T follicular helper cell (primary cell): ENCODE measurements at places on chromosomes 4 and X.
A peak's percentile ranks its signal among the peaks of the same experiment; 100 is the strongest.

- no peak for DNase-seq
Measured at GRCh38 chrX:53997724-53998123, 46.5 kb downstream of the PHF8 start.

DNA sequence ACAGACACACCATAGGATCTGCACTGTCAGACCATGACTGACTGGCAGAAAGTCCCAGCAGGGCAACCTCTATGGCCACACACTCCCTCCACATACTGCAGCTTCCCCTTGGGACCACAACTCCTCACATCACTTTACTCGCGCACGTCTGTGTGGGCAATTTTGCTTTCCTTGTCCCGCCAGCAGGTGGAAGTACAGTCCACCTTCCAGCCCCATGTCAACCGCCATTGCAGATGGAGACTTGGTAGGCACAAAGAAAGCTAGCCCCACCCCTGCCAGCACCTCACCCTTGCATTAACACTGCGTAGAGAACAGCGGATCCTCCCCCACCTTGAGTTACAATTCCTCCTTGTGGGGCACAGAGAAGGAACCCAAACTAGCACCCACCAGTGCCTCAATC is 74.4 kb upstream of the NAP1L2 start:
- DNase-seq: no peak

GRCh38 chr4:4864443-4864939 is 5.0 kb downstream of the MSX1 start:
- DNase-seq: no peak

DNA sequence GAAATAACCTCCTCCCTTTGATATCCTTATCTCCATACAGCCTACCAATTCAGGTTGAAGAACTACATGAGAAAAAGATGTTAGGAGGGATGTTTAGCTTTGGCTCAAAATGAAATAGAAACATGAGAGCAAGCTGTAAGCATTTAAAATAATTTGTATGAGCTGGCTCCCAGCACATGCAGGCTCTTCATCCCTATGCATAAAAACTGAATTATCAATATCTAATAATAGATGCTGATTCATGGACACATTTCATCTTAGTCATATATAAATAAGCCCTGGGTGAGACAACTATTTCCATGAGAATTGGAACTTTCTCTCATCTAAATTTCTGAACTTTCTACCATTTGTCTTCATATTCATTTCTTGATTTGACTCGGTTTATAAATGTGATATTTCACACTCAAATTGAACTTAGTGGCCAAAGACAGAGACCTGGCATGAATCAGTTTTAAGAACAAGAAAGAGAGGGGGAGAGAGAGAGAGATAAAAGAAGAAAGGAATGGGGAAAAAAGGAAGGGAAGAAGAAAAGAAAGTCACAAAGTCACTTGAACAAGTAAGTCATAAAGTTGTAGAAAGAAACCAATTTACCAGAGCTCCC is 48.9 kb upstream of the GPR174 start:
- no peak for DNase-seq

GRCh38 chrX:57822818-57823217 is 87.4 kb downstream of the ZXDA start:
- no peak for DNase-seq

GRCh38 chrX:3443184-3443583 is 96.7 kb upstream of the MXRA5 start:
- no peak for DNase-seq

DNA sequence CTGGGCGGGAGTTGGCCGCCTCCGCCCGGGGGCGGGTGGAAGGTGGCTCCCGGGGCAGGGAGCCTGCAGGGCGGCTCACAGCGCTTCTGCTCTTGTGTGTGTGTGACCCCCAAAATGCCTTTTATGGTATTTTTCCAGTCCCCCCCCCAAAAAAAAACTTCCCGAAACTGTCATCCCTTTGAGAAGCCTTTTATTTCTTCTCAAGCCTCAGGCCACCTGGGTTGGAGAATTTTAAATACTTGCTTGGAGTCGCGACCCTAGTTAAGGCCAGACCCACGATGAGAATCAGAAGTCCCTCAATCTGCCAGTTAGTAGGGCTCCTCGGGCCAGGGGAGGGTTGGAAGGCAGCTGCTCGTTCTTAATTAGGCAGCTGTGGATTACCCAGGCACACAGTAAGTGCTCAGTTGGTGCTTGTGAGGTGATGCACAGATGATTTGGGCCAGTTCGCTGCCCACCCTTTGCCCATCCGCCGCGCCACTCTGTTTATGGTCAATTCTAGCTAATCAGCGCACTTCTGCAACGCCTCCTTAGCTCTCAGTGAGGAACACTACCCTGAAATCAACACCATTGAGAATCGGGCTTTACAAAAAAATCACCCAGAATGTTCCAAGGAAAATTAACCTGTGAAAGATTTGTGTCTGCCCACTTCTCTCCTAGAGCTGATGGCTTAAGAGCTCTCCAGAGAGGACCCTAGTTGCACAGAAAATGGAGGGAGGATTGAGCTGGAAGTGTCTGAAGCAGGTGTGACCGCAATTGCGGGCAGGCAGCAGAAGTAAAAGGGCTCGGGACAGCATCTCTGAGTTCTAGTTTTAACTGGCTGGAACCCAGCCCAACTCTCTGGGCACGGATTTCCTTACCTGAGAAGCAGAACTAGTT is 648 bp upstream of the SCD5 start:
- DNase-seq: no peak

DNA sequence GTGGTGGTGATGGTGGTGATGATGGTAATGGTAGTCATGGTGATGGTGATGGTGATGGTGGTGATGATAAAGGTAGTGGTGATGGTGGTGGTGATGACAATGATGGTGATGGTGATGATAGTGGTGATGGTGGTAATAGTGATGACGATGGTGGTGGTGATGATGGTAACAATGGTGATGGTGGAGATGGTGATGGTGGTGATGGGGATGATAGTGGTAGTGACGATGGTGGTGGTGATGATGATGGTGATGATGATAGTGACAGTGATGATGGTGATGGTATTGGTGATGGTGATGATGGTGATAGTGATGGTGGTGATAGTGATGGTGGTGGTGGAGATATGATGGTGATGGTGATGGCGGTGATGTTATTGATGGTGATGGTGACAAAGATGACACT is 108.4 kb upstream of the NKX1-1 start:
- DNase-seq: no peak

- DNase-seq: no peak
Measured at GRCh38 chrX:2969021-2969420, 37.3 kb upstream of the ARSH start.

DNA sequence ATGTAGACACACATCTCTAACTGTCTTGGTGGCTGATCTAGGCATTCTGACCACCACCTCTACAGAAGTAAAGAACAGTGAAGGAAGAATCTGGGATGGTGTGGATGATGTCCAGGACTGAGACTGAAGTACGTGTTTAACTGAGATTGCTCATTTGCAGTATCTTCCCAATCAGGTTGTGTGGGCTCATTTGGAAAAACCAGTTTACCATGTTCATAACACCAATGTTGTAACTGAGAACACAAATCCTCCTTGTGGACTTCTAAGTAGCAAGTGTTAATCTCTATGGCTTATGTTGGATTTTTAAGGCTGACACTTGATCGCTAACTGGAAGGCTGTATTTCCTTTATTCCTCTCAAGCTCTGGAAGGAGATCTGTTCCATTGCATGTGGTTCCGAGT is 144.7 kb downstream of the ZNF518B start:
- no peak for DNase-seq

DNA sequence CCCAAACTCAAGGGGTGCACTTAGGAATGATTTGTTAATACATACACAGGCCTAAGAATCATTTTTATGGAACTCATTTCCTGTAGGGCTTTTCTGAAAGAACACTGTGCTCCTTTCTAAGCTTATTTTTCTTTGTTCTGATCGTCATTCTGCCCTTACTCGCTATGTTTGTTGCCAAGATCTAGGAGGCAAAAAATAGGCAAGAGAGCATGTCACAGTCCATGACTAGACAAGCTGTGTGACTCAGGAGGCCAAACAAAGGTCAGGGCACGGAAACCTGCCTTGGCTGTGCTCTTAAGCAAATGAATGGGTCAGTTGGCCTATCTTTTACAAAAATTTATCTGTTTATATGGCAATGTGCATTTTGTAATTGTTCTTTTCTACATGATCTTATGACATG is 42.5 kb upstream of the C1GALT1C1 start:
- no peak for DNase-seq

GRCh38 chr4:75878246-75878756 is 24.0 kb downstream of the PPEF2 start:
- DNase-seq: no peak

DNA sequence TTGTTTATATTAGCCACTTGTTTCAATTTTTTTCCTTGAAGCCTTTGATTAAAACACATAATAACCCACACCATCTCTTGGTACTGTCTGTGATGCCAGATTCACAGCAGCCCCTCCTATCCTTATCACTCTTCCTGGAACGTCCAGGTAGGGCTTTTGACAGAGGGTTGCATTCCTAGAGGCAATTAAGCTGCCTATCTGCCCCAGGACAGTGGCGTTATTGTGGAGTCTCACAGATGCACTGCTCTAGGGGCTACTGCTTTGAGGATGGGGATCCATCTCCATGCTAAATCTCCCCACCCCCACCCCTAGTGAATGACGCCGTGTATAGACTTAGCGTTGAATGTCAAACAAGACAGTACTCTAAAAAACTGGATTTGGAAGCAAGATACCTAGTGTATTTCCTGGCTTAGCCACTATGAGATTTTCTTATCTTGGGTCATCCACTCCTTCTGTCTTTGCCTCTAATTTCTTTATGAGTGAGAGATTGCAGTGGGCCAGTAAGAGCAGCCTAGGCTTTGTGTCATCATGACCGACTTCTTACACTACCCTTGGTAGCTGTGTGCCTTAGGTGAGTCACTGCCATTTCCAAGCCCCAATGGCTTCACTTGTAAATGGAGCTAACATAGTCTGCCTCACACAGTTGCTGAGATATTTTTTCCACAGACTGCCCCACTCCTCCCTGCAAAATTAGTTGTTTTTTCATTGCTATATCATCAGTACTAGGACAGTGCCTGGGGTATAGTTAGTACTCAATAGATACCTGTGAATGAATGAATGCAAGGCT is 90.9 kb downstream of the EGF start:
- no peak for DNase-seq

- no peak for DNase-seq
Measured at GRCh38 chr4:158871335-158871724, 102.5 kb downstream of the FNIP2 start.

GRCh38 chr4:98937986-98938720 is 9.2 kb upstream of the EIF4E start:
- no peak for DNase-seq

GRCh38 chrX:71256856-71257255 is 2.9 kb upstream of the ZMYM3 start:
- DNase-seq: no peak

- DNase-seq: no peak
Measured at GRCh38 chr4:1493540-1494287, 87.5 kb upstream of the NKX1-1 start.

GRCh38 chr4:152099981-152100378 is 339.2 kb upstream of the GATB start:
- no peak for DNase-seq

GRCh38 chr4:145042601-145043285 is 55.3 kb downstream of the ANAPC10 start:
- no peak for DNase-seq

DNA sequence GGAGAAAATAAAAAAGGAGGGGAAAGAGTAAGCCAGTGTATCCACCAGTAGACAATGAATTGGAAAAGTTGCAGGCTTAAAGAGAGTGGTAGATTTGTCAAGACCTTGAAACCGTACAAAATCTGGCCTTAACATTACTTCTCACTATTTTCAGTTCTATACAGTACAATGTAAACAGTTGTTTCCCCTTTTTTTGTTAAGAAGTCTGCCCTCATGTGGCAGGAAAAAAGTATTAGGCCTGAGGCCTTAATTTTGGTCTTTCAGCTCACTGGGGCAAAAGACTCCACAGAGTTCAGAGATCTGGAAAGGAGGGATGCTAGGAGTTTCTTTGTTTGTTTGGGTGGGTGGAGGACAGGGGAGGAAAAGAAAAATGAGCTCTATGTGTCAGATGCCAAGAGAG is 92.8 kb upstream of the CCDC160 start:
- DNase-seq: no peak

GRCh38 chrX:7390441-7390840 is 242.5 kb upstream of the PUDP start:
- DNase-seq: no peak

- DNase-seq: no peak
Measured at GRCh38 chr4:153204247-153204671, at the start of gene TRIM2. TRIM2 (plus strand) TSS chr4:153204443; CDS start chr4:153204531, 88 bp downstream.

DNA sequence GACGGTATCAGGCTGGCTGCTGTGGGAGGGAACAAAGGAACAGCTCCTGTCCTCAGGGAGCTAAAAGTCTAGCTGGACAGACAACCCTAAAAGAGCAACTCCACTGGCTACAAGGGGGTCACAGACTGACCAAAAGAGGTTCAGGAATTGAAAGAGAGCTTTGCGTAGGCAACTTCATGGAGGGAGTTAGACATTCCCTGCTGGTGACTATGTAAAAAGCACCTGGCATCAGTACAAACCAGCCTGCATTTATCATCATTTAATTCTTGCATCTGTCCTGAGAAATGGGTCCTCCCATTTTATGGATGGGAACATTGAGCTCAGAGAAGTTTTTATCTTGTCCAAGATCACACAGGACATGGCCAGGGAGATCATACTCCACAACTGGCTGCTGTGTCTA is 1.4 kb upstream of the LGI2 start:
- DNase-seq: no peak

- DNase-seq: peak; percentile 90
Measured at GRCh38 chrX:131792789-131793462, 230.2 kb upstream of the STK26 start.

DNA sequence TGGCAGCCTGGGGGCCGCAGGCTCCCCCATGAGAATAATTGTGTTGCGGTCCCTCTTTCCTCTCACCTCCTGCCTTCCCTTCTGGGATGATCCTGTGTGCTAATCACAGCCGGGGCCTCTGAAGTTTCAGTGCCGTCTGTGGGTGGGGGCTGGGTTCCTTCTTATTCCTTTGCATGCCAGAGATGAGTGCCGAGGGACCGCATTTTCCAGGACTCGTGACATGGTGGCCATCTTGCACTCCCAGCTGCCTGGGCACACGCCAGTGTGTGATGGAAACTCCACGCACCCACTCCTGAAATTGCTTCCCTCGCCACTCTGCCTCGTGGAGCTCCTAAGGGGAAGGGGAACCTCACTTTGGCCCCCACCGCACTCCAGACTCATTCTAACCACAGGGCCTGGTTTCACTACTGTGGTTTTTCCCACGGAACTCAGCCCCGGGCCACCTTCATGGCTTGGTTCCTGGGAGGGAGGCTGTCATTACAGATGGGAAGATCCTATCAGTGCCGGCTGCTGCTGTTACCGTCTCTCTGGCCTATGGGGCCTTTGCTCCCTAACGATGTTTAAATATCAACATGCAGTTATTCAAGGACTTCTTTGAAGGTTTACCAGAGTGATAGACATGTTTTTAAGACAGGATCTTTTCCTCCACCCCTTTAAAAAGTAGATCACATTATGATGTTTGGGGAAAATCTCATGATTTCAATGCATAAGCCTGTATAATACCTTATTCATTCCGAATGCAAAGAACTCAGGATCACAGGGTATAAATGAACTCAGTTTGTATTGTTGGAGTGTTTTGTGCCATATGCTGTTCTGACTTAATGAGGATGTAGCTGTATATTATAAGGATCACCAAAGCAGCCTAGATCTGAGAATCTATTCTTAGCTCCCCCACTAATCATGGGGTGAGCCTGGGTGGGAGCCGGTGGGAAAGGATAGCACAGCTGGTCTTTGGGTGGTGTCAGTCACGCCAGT is 89.6 kb downstream of the SORCS2 start:
- DNase-seq: no peak
